ENCODE measurements at places on chromosomes 13 and 19.
A peak's percentile ranks its signal among the peaks of the same experiment; 100 is the strongest.

- no peak for DNase-seq
These were observed 5.9 kb upstream of the NANOS2 start for GRCh38 chr19:45920458-45920857.

DNA sequence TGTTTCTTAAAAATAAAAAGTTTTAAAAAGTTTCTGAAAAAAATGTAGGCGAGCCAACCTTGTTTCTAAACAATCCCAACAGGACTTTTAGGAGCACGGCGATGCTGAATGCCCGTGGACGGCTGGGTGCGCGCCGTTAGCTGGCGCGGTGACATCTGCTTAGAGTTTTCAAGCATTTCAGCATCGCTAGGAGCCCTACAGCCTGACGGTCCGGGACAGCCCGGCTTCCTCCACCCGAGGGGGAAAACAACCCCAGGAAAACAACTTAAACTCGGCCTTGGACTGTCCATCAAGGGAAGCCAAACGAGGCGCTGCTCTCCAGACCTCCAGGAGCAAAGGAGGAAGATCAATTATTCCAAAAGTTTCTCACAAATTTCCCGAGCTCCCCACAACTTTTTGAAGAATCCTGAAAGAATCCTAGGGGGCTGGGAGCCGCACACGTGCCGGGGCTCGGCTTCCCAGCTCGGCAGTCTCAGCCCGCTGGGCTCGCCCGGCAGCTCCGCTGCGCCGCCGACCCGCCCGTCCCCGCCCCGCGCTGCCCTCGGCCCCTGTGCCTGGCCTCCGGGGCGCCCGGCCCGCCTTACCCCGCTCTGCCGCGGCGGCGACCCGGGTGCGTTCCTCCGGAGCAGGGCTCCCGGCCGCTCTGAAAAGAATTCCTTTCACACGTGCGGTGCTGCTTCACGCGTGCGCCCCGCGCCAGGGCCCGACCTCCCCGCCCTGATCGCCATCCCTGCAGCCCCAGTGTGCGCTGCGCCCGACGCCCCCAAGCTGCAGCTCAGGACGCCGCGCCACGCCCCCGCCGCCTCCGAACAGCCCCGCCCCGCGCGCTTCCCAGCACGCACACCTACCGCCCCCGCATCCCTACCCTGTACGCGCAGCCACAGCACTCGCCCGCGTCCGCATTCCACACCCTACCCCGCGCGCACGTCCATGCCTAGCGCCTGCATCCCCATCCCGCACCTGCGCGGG is at the start of gene GJA3:
GJA3 (minus strand) TSS at position 747 of the 969 bp plus-strand sequence. CDS start 17,764 bp downstream, outside the sequence.
- DNase-seq, result peak; percentile 54

DNA sequence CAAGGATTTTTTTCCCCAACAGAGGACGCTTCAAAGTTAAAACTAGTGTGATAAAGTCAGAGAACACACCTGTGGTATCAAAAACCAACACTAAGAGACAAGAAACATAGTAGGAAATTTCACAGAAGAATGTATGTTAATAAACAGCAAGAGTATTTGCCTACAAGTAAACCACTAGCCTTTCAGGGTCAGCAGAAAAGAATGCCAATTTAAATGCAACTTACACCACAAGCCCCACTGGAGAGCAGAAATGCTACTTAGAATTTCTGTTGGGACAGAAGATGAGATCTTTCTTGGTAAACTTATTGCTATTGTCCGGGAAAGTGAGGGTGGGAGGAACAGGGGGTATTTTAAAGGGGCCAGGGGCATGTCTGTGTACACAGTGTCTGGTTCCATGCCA is 68.6 kb downstream of the STK24 start:
- no peak for DNase-seq

- DNase-seq, result no peak
These were observed 2.9 kb downstream of the C3 start for GRCh38 chr19:6717441-6717971.

GRCh38 chr19:33699754-33700407 is 78.1 kb downstream of the CHST8 start:
- DNase-seq, result no peak

DNA sequence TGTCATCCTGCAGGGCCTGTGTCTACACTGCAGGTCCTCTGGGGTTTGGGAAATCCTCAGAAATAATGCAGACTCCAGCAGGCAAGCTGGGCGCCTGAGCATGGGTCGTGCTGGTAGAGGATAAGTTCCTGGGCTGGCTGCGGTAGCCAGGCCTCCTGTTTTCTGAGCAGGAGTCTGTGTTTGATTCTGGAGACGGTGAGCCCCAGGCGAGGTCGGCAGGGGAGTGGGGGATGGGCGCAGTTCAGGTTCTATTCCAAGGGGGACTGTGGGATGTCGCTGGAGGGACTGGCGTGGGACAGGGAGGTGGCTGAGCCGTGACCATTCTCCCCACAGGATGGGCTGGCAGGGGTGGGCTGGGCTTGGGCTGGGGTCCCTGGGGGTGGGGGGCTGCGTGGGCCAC is 154.7 kb downstream of the KDM4B start:
- DNase-seq, result no peak

DNA sequence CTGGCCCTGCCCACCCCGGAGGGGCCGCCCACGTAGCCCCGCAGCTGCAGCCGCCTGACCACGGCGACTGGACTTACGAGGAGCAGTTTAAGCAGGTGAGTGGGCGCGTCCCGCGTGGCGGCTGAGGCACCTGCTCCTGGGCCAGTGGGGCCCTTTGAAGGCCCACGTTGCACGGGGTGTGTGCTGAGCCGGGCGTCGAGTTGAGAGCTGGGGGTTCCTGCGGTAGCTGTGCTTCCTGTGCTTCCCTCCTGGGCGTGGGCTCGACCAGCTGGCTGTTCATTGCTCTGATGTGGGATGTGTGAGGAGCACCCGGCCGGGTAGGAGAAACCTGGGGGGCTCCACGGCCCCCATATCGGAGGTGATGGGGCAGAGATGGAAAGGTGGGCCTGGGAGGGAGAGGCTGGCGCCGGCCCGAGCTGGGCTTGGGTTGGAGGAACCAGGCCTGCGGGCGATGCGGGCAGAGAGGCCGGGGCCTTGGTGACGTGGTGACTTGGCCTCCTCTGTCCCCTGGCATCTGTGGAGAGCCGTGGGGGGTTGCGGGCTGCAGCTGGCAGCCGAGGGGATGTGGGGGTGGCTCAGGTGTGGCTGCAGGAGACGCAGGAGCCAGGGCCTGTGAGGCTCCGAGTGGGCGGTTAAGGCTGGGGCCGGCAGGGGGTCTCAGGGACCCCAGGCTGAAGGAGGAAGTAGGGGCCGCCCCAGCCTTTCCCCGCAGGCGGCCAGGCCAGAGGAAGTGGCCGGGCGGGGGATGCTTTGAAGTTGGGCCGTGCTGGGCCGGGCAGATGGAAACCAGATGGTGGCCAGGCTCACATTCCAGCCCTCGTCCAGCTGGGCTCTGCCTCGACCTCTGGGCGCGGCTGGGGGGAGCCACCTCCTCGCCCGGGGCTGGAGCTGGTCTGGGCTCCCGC is 7.1 kb downstream of the ARID3A start:
- no peak for DNase-seq

- no peak for DNase-seq
These were observed 77.4 kb downstream of the PDS5B start for GRCh38 chr13:32663660-32664059.

DNA sequence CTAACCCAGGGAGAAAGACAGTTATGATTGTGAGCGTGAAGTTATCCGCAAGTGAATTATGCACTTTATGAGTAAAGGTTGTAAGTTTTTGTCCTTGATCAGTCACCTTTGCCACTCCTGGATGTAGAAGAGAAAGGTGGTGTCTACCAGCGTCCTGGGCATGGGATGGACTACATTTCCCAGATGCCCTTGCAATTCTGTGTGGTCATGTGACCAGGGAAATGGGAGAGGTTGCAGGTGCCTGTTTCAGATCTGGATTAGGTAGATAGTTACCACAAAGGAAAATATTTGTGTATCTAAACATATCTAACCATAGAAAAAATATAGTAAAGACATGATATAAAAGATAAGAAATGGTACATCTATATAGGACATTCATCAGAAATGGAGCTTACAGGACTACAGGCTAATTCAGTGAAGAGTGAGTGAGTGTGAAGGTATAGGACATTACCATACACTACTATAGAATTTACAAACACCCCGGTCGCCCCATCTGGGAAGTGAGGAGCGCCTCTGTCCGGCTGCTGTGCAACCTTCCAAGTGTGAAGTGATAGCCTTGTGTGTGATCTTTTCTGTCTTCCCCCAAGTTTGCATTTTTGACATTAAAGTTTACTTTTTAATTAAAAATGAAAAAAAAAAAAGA is 51.6 kb upstream of the CACNA1A start:
- DNase-seq, result no peak

DNA sequence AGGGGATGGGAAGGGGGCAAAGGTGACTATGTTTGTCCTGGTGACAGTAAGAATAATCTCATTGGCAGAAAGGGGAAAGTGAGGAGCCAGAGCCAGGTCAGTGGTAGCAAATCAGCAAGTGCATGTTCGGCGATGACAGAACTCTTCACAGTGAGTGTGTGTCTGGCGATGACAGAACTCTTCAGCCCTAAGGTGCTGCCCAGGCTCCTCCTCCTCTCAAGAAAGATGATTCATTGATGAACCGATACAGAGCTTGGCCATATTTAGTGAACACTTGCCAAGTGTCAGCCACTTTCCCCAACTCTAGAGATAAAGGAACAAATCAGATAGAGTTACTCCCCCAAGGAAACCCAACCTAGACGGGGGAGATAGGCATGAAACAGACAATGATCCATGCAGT is 199.3 kb upstream of the UBL3 start:
- no peak for DNase-seq

DNA sequence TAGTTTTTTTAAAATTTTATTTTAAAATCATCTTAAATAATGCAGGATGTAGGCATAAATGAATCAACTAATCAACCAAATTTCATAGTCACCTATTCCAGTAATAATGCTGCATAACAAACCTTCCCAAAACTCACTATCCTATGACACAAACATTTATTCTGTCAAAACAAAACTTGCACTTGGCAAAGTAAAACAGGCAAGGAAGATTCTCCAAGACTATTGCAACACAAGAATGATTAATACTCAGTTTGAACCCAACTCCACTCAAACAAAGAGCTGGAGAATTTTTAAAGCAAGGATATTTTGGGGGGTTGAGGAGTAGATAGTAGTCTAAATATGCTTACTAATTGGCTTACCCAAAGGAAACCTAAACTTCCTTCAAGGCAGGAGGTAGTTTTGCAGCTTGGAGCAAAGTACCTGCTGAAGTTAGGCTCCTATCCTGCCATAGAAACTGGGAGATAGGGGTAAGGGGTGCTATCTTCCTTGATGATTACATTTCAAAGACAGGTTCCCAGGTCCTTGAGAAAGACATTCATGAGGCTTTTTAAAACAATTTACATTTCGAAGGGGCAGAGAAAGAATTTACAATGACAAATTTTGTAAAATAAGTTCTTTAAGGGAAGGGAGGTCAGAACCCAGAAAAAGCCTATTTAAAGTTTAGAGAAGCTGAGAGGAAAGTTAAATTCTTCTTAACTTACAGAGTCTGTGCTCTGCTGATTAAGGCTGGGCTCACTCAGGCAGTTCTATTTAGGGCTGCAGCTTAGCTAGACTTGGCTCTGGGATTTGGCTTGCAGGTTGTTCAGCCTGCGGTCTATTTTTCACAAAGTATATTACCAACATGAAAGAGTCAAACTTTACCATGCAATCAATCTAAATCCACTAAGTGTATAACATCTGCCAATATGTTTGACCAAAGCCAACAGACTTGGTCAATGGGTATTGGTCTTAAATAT is 549.0 kb downstream of the KCTD12 start:
- DNase-seq, result no peak

GRCh38 chr13:30480292-30480950 is 14.7 kb upstream of the HMGB1 start:
- no peak for DNase-seq

DNA sequence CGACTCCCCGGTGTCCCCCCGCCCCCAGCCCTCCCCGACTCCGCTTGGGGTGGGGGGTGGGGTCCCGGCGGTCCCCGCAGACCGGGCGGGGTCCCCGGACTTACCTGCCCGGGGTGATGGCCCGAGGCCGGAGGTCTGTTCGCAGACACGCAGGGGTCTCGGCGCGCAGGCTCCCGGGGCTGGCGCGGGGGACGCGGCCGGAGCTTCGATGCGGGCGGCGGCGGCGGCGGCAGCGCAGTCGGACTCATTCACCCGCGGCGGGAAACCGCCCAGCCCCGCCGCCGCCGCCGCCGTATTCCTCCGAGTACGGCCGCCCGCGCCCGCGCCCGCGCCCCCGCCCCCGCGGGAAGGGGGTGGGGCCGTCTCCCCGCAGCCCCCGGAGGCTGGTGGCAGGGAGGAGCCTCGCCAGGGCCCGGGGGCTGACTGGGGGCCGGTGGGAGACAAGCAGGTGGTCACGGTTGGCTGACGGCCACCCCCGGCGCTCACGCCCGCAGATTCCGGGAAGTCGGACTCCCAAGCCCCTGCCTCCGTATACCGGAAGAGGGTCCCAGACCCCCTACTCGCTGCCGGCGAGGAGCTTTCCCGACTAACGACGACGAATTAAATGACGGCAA is at the start of gene C2CD4C:
C2CD4C (minus strand) TSS at position 246 of the 614 bp plus-strand sequence. CDS start 786 bp downstream, outside the sequence.
- peak; percentile 44 for DNase-seq

- DNase-seq, result no peak
These were observed 524.4 kb upstream of the SPRY2 start for GRCh38 chr13:80865329-80865728.

DNA sequence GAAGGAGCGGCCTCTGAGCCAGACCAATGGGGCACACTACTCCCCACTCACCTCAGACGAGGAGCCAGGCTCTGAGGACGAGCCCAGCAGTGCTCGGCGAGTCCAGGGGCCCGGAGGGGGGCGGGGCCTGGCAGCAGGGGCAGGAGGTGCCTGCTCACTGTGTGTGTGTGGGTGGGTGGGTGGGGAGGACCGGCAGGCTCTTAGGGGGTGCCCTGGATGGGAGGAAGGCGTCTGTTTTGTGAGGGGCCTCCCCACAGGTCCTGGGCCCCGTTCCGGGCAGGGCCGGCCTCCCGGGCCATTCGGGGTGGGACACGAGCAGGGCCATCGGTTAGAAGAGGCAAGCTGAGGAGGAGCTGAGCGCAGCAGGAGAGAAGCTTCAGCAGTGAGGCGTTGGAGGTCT is 12.7 kb downstream of the PLEKHJ1 start:
- no peak for DNase-seq

DNA sequence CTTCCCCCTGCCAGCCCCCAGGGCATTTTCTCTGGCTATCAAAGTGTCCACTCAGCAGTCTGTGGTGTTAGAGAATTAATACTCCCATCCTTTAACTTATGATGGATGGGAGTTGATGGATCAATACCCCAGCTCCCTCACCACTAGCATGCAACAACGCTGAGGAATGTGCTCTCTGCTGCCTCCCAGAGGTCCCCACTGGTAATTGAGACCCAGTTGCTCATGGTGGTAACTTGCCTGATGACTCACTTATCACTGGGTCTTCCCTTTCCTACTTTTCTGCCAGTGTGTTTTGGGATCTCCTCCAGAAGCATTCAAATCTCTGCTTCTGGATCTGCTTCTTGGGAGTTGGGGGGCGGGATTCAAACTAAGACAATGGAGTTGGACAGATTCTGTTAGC is 20.3 kb upstream of the CACNA1A start:
- no peak for DNase-seq

GRCh38 chr19:39802958-39803357 is 24.3 kb downstream of the LEUTX start:
- no peak for DNase-seq

GRCh38 chr19:48568345-48568886 is 16.4 kb downstream of the SULT2B1 start:
- no peak for DNase-seq

Measured in CD8-positive, alpha-beta memory T cell (primary cell).